Fibroblast of gingiva (primary cell): ENCODE measurements at places on chromosomes 1 and 21.
A peak's percentile ranks its signal among the peaks of the same experiment; 100 is the strongest.

- no peak for DNase-seq
Measured at GRCh38 chr1:174344162-174344561, 103.6 kb upstream of the GPR52 start.

DNA sequence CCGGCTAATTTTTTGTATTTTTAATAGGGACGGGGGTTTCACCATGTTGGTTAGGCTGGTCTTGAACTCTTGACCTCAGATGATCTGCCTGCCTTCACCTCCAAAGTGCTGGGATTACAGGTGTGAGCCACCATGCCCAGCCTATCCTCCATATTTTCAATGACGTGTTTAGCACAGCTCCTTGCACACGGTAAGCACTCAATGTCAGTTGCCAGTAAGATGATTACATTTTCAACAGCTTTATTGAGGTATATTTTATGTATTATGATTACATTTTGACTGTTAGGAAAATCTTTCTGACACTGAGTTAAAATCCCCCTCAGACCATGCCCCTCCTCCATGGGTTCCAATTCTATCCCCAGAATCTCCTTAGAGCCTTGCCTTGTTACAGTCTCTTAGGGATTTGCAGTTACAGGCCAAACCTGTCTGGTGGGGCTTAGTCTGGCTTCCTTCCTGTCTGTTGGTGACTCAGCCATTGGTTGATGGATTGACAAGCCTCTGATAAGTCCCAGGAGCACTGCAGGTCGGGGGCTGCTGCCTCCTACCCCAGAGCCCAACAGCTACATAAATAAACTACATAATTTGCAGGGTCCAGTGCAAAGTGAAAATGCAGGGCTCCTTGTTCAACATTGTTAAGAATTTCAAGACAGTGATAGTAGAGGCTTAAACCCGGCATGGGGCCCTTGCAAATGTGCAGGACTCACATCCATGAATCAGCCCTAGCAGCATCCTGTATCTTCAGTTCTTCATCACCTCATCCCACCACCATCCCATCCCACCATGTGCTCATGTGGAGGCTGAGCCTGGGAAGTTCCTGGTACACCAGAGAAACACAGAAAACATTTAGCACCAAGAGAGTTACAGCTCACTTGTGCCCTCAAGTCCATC lies 23.4 kb downstream of the COA7 start:
- DNase-seq = no peak

DNA sequence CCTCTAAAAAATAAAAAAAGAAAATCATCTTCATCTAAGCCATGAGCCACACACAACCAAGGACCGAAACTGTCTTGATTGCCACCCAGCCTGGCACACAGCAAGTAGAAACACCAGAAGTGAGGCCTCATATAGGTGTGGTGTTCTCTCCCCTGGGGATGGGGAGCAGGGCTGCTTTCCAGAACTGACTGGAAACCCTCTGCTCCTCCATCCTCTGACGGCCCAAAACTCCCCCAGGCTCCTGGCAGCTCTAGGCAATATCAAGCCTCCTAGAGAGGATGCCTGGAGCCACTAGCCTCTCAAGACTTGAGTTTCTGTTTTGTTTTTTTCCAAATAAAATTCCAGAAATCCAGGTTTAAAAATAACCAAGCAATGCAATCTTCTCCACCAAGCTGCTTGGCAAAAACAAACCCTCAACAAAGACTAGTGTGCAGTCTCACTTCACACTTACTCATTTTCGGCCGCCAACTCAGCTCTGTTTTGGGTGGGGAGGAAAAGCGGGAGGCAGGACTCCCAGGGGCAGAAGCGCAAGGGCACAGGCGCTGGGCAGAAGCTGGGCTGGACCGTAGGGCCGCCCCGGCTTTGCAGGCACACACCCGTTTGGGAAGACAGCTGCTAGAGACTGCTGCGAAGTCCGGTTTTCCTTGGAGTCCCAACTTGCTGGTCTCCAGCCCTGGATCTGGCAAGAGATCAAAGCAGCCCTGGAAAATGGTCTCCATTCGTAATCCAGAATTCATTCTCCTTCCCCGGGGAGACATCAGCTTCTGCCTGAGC lies 78.2 kb upstream of the CAPZB start:
- peak; percentile 22 for DNase-seq

DNA sequence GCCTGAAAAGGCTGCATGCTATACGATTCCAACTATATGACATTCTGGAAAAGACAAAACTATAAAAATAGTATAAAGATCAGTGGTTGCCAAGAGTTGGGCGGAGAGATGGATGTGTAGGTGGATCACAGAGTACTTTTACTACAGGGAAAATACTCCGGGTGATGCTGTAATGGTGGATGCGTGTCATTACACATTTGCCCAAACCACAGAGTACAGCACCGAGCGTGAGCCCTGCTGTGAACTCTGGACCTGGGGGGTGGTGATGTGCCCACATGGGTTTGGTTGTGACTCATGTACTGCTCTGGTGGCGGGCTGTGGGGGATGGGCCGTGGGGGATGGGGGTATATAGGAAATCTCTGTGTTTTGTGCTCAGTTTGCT lies 162.7 kb upstream of the COL6A1 start:
- DNase-seq = peak; percentile 44

GRCh38 chr1:51675177-51675780 lies 58.4 kb downstream of the OSBPL9 start:
- DNase-seq = no peak

DNA sequence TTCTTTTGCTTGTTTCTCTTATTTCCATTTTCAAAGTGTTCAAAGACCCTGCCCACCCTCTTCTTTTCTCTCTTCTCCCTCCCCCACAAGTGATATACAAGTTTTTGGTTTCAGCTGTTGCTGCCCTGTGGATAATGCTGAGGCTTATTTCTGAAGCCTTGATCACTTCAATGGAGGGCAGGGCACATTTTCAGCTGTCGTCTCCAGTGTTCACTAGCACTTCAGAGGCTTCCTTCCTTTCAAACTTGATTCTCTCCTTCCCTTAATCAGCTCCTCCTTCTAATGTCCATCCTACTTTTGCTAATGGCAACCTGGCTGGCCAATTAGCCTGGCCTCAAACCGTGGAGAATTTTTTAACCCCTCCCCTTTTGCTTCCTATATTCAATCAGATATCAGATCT lies 435.7 kb upstream of the RUNX1 start:
- no peak for DNase-seq
